ENCODE measurements at places on chromosomes 4 and X.

DNA sequence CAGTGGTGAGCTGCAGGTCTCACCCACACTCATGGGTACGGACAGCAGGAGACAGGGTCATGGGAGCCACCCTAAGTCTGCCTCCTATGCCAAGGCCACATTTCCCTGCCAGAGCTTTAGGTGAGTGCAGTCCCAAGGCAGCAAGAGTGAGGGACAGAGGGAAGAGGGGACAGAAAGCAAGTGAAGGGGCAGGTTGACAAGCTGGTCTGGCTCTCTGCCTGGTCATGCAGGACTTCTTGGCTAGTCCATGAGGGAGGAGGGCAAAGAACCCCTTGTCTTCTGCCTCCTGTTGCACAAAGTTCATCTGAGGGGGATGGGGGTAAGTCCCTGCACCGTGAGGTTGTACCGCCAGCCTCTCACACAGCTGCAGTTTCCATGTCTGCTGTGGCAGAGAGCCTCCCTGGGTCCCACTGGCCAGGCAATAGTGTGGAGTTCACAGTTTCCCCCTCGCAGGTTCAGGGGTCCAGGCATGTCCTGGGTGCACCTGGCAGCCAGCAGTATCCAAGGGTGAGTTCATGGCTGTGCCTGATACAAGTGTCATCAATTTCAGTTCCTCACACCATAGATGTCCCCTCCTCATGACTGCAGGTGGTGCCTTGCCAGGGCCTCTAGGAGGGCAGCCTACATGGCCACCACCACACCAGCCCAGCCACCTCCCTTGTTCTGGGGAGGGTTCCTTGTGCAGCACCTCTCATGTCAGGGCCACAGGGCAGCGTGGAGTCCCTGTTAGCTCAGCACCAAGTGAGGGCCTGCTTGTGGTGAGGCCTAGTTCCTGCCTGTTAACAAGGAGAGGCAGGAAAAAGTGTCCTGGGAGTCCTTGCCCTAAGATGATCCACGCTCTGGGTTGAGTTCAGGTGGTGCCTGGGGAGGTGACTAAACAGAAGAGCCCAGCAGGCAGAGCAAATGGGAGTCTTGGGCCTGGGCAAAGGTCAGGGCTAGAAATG lies 72.5 kb downstream of the ADRA2C start:
- DNase-seq: no peak

DNA sequence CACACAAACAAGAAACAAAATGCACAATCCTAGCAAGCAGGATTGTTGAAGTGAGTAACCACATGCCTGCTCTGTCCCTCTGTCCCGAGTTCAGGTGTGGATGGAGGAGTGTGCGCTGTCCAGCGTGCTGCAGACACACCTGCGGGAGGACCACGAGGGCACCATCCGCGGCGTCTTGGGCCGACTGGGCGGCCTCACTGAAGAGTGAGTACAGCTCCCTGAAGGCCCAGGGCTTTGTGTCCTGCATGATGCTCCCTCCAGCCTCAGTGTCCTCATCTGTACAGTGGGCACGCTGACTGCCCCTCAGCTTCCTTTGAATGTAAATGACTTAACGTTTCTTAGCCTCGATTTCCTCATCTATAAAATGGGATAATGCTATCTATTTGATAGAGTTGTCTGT lies 82.5 kb downstream of the EVC start:
- DNase-seq: no peak

- DNase-seq: no peak
These were observed 30.5 kb downstream of the DOCK11 start for GRCh38 chrX:118526149-118526548.

DNA sequence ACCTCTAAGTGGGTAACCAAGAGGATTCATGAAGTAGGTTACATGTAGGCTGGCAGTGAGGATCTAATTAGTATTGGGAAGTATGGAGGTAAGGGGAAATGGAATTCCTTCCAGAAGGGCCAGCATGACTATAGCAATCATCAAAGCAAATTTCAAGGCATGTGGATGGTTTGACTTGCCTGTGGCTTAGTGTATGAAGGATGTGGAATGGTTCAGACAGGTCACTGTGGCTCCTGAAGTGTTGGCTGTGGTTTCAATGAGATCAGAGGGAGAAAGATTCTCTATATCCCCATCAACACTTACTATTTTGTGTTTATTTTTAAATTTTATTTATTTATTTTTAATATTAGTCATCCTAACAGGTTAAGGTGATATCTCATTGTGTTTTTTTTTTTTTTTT lies 121.6 kb upstream of the TBC1D9 start:
- no peak for DNase-seq

DNA sequence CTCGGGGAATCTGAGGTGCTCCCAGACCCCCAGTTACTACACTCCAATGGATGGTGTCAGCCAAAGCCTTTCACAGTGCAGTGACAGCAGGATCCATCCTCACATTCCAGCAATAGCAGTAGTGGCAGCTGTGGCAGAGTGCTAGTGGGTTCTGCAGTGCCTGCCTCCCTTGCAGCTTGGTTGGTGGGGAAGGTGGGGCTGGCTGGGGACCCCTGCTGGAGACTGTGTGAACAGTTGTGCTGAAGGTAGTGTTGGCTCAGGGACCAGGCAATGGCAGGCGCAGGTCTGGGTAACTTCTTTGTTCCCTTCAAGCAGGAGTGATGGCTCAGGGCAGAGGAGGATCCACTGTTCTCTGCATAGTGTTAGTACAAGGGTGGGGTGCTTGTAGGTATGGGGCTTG lies 343.7 kb upstream of the TRAM1L1 start:
- no peak for DNase-seq

GRCh38 chrX:6813836-6814370 lies 279.0 kb upstream of the VCX3A start:
- no peak for DNase-seq

DNA sequence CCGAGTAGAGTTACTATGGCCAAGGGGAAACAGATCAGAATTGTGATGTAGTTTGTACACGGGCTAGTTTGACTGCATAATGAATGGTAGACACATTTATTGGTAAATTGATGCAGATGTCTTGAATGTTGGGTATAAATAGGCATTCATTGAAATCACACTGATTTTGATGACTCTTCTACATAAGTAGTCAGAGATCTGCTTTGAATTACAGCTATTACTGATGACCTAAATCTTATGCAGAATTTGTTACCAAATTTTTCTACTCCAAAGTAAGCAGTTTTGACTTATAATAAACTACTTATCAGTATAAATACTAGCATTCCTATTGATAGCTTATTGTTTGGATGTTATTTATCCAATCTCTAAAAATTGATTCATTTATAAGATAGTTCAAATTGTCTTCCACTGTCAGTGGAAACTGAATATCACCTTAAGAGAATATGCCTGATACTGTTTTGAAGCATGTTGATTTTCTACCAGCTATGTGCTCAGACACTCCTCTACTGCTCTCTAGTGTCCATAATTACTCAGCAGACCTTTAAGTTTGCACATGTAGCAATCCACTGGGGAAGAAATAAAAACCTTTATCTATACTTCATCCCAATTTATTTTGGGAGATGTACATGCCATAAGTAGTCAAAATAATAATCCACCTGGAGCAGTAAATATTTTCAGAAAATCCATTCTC lies 120.3 kb downstream of the RASL11B start:
- DNase-seq: peak; percentile 28

DNA sequence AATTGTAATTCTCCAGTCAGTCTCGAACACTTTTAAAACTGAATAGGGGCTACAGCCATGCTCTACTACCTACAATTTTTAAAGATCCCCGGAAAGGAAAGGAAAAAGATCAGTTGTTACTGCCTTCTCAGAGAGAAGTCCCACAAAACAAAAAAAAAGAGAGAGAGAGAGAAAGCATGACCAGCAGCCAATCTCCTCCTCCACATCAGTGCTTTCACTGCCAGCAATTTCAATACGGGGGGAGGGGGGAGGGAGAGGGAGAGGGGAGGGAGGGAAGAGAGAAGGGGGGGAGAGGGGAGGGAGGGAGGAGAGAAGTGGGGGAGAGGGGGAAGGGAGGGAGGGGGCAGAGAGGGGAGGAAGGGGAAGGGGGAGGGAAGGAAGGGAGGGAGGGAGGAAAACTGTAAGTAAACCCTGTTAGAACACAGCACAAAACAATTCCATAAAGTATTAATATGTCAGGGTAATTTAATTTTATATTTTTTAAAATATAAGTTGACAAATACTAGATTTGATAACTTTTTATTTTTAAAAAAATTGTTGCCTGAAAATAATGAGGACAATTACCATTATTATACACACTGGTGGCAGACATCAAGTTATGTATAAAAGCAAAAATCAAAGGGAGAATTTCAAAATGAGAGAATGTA lies 108.0 kb downstream of the LRBA start:
- no peak for DNase-seq

Measured in HCT116 (cell line).